ENCODE measurements at places on chromosomes 3 and 15.

DNA sequence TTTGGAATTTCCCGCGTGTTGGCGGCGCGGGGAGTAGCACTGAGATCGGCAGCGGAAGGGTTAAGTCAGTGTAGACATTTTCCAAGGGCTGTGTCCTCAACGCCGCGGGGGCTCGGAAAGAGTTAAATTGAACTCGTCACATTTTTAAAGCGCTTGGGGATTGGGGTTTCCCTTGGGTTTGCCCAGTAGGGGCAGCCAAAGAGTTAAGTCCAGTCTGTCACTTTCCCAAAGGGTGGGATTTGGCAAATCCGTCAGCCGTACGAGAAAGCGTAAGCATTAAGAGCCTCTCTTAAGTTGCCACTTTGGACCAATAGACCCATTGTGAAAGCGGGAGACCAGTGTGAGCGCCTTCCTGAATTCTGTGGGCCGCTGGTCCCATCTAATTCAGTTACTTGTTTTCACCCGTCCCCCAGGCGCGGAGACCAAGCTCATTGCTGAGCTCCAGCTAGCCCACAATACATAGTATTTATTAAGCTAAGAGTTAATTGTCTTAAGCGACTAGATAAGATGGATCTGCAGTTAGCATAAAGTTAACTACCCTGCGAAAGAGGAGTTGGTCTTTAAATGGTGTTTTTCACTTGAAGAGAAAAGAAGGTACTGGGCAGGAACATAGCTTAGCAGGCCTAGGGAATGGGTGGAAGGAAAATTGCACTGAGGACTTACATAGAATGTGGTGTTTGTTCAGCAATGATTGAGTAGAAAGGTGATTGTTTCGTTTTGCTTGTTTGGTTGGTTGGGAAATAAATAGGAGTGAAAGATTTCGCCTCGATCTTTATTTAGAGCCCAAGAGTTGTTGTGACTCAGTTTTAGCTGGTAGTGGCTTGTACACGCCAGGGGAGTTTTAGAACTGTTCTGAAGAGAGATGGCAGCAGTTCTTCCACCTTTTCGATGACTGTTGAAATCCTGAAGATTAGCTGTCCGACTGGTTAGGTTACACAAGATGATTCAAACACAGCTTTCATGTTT, 932 bp downstream of the ARL8B start:
- peak; percentile 22 for DNase-seq

- DNase-seq = no peak
Measured at GRCh38 chr3:77320514-77320913, 280.6 kb downstream of the ROBO2 start.

- no peak for DNase-seq
Measured at GRCh38 chr15:90214553-90215196, 13.5 kb downstream of the SEMA4B start.

DNA sequence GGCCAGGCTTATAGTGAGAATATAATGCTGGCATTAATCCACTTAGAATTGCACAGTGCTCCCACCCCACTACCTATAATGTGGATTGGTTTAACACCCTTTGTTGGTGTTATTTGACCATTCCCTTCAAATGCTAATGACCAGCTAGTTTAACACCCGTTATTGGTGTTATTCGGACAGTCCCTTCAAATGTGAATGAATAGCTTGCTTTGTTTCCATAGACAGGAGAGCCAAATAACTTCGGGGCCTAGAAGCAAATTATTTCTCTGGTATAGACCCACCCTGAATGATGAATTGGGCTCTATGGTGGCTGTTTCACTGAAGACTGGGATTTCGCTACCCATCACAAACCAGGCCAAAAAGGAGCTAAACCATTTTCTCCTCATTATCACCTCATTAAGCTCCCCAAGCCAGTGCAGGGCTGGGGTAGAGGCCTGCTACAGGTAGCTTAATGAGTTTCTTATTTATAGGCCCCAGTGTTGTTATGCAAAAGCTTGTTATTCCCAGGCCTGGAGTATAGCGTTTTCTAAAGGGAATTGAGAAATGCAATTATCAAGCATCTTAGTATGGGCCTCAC, 494.1 kb upstream of the DPH6 start:
- no peak for DNase-seq

DNA sequence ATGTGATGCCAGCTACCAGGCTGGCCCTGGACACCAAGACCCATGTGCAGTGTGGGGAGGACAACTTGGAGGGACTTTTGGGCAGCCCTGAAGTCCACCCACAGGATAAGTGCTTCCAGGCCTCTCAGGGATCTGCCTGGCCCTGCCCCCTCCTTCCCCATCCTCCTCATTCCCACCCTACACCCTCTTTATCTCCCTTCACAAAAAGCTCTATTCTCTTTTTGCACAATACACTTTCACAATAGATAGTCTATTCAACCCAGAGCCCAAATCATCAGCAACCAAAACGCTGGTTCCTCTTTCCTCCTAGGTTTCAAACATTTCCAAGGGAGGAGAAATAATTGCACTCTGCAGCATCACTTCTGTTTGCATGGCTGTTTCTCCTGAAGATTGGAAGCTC, 7.8 kb upstream of the ZNF710 start:
- DNase-seq = no peak

DNA sequence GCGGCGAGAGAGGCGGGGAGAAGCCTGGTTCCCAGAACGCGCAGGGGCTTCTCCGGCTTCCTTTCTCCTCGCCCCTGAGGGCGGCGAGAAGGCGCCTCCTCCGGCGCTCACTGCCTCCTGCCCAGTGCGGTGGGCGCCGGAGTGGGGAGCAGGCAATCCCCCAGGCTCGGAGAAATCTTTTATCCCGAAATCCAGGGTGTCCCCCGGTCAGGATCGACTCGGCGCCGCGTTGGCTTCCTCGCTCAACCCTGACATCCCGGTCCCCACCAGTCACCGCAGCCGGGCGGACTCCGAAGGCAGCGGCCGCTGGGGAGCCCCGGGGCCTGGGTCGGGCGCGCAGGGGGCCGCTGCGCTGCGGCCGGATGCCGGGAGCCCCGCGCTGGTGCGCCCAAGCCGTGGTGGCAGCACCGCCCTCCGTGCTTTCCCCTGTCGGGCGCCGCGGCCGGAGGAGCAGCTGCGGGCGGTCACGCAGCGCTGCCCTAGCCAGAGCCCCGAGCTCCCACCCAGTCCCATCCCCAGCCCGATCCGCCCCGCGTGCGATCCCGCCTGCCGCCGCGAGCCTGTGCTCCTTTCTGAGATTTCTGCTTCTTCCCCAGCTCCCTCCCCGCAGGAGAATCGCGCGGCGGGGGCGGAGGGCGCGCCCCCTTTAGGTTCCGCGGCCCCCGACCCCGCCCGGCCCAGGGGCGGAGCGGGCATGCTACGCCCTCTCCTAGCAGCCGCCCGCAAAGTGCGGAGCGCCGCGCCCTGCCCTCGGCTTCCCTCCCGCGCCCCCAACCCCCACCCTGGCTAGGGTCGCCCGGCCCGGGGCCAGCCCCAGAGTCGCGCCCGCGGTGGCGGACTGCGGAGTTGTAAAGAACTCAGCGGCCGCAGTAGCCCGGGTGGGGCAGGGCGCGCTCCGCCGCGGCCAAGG, 683 bp upstream of the CACNA2D3 start:
- peak; percentile 18 for DNase-seq

- DNase-seq = no peak
Measured at GRCh38 chr3:140424211-140424610, 253.7 kb upstream of the TRIM42 start.
